ENCODE measurements at places on chromosomes 4 and X. TPM values are rescaled to one million over a fixed set of nuclear protein-coding genes. Genes with fewer than 3 reads are reported as not detected.

UNC5C gene
- not detected for total RNA-seq

MUC7 gene
- not detected for total RNA-seq

PGAM4 gene
- total RNA-seq = not detected

LRIT3 gene
- total RNA-seq = not detected

VCX2 gene
- total RNA-seq = not detected

ADH1A gene
- not detected for total RNA-seq

BMP2K gene
- total RNA-seq = 43.1 TPM

NXF2 gene
- total RNA-seq = not detected

SOX3 gene
- total RNA-seq = not detected

UCP1 gene
- not detected for total RNA-seq

CFI gene
- not detected for total RNA-seq

GRCh38 chr4:175787948-175788347, 24.1 kb downstream of the GPM6A start:
- DNase-seq = no peak
- H3K4me3 ChIP-seq = no peak overlapping the region
- H3K4me1 ChIP-seq = no peaks in the 10 kb centered on the region
- no peaks in the 10 kb centered on the region for H3K27me3 ChIP-seq
- no peak overlapping the region for H3K27ac ChIP-seq
- H3K36me3 ChIP-seq = no peaks in the 10 kb centered on the region

DNA sequence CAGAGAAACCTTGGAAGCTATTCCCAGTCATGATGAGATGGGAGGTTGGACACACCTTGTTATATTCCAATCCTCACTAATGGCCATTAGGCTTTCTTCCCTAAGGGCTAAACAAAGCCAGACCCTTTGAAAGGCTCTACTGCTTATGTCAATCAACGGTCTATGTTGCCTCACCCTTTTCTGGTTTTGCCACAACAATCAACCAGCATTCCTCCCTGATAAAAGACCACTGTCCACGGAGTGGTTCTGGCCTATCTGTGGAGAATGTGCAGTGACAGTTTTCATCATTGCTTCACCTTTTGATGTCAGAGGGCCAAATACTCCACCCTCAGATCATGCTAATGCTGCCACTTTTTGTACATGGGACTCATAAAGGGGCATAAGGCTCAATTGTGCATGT, 913.4 kb downstream of the RPA4 start:
- no peaks in the 10 kb centered on the region for H3K4me1 ChIP-seq
- DNase-seq = no peak
- no peaks in the 10 kb centered on the region for H3K36me3 ChIP-seq
- peaks cover under 1% of the 10 kb centered on the region for H3K27me3 ChIP-seq

DNA sequence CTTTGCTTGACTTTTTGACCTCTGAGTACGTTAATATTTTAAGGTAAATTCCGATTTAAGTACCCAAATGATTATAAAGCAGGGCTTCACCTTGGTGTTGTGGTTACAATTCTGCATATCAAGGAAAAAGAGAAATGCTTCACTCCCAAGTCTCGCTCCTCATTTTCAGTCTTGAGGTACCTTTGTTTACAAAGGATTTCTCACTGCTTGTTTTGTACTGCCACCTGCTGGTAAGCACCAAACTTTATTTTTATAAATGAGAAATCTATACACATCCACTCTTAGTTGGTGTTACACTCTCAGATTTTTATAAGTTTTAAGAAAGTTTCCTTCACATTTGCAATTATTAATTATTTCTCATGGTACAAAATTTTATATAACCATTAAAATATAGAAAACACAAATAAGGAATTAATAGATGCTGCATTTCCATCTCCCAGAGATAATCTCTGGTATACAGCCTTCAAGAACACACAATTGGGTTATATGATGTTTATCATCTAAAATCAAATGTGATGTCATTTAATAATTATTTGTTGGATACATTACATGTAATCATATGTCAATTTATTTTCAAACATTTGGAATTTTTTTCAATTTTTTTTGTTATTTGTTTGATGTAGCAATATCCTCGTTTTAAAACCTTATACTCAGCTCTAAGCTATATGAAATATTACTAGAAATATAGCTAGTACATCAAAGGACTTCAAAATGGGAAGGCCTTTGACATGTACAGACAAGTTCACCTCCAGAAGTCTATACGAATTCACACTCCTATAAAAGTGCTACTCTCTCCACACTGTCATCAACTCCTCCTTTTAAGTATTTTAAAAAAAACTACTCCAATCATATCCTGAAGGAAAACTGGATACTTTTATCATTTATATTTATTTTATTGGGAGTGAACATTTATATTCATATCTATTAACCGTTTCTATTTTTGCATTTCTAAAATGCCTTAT, 179.9 kb downstream of the KCNIP4 start:
- no peaks in the 10 kb centered on the region for H3K36me3 ChIP-seq
- H3K27ac ChIP-seq = no peak overlapping the region

GRCh38 chrX:147570483-147570882, 341.2 kb upstream of the FMR1 start:
- no peak overlapping the region for H3K27ac ChIP-seq
- DNase-seq = no peak
- H3K36me3 ChIP-seq = no peaks in the 10 kb centered on the region
- no peaks in the 10 kb centered on the region for H3K4me1 ChIP-seq
- no peak overlapping the region for H3K4me3 ChIP-seq
- no peaks in the 10 kb centered on the region for H3K27me3 ChIP-seq

DNA sequence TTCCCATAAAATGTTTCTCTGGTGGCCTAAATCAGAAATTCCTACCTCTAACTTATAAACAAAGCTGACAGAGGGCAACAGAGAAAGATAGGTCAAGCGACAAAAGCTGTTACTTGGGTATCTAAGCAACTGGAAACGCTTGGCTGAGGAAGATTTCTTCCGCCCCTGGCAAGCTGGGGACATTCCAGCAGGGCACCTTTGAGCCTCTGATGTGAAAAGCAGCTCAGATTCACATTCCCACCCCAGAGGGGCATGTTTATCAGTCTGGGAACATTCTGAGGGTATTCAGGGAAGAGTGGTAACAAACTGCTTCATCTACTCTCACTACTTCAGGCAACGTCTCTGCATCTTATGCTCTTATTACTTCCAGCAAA, 3.5 kb upstream of the CDS1 start:
- peaks cover 15% of the 10 kb centered on the region for H3K27me3 ChIP-seq
- no peak overlapping the region for H3K4me3 ChIP-seq
- no peak overlapping the region for H3K27ac ChIP-seq
- H3K36me3 ChIP-seq = no peaks in the 10 kb centered on the region
- DNase-seq = no peak
- H3K4me1 ChIP-seq = peaks cover 23% of the 10 kb centered on the region

GRCh38 chr4:175048906-175049305, 130.7 kb downstream of the ADAM29 start:
- no peaks in the 10 kb centered on the region for H3K4me1 ChIP-seq
- DNase-seq = no peak
- H3K27ac ChIP-seq = no peak overlapping the region
- H3K27me3 ChIP-seq = no peaks in the 10 kb centered on the region
- H3K4me3 ChIP-seq = no peak overlapping the region

DNA sequence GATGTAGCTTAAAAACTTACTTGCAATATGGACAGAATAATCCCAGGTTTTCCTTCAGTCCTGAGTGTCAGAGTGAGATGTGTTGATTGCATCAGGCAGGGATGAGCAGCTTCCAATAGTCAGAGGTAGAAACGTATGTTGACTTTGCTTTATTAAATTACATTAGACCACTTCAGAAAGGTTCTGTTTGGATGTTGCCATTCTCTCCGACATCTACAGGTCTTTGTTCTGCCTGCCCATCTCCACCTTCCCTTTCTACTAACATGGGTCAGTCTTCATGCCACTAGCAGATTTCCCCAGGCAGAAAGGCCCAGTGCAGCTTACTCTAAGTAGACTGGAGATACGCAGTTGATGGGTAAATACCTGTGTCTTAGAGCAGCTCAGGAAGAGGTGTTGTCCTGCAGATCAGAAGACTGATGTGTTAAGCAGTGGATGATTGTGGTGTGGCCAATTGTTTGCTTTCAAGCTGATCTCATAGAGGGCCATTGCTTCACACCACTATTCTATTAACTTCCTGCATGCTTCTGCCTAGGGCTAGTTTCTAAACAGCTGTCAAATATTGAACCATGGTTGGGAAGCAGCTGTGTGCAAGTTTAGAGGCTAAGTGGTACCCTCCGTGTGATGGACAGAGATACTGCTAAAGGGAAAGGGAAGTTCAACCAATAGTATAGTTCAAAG, 1.8 kb downstream of the FRMPD4 start:
- H3K27me3 ChIP-seq = peaks cover 8% of the 10 kb centered on the region
- DNase-seq = no peak
- no peaks in the 10 kb centered on the region for H3K36me3 ChIP-seq
- peaks cover 15% of the 10 kb centered on the region for H3K4me1 ChIP-seq
- H3K4me3 ChIP-seq = peak overlapping the region; percentile 46
- no peak overlapping the region for H3K27ac ChIP-seq

GRCh38 chr4:47372561-47372960, 90.9 kb downstream of the COMMD8 start:
- 0 out of 2 replicates have a peak, but pooled peaks cover 5% of the 10 kb centered on the region for H3K4me1 ChIP-seq
- no peaks in the 10 kb centered on the region for H3K36me3 ChIP-seq
- no peak overlapping the region for H3K4me3 ChIP-seq

GRCh38 chrX:119887721-119888425, 7.8 kb upstream of the AKAP14 start:
- H3K27me3 ChIP-seq = no peaks in the 10 kb centered on the region
- H3K27ac ChIP-seq = no peak overlapping the region
- peak; percentile 43 for DNase-seq
- no peaks in the 10 kb centered on the region for H3K36me3 ChIP-seq
- H3K4me1 ChIP-seq = no peaks in the 10 kb centered on the region

- no peaks in the 10 kb centered on the region for H3K27me3 ChIP-seq
- no peaks in the 10 kb centered on the region for H3K36me3 ChIP-seq
- no peak for DNase-seq
- H3K27ac ChIP-seq = no peak overlapping the region
- no peak overlapping the region for H3K4me3 ChIP-seq
Observed at GRCh38 chrX:110965409-110966090, 130.4 kb upstream of the PAK3 start.

- H3K27me3 ChIP-seq = no peaks in the 10 kb centered on the region
- no peak overlapping the region for H3K4me3 ChIP-seq
- H3K4me1 ChIP-seq = no peaks in the 10 kb centered on the region
- no peak overlapping the region for H3K27ac ChIP-seq
- no peak for DNase-seq
- no peaks in the 10 kb centered on the region for H3K36me3 ChIP-seq
Observed at GRCh38 chr4:36209941-36210649, 34.2 kb downstream of the ARAP2 start.

DNA sequence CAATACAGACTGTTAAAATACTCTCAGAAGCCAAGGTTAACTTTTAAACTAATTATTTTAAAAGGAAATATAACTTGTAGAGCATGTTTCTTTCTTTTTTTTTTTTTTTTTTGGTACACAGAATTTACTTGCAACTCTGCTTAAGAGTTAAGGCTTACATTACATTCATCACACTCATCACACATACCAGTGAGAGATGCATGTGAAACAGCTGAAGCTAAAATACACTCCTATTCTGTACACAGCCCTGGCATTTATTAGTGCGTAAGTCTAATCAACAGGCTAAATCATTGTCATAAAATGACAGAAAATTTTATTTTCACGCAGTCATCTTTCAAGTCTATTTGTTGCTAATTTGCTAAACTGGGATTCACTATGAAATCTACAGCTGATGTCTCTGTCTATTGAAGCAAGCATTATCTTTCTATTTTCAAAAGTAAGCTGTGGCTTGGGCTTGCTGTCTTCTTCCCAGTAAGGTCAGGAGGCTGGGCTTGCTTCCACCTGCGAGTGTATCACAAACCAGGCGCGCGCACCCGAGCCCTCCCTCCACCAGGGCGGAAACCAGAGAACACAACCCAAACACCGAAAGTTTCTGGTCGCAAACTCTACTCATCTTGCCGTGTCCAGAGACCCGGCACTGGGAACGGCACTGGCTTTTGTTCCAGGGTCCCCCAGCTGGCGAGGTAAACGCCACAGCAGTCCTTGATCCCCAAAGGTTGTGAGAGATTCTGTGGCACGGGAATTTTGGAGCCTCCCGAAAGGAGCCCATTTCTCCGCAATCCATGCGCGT, 3.9 kb downstream of the MAML3 start:
- DNase-seq = peak; percentile 48
- H3K27ac ChIP-seq = peak overlapping the region; percentile 93
- peak overlapping the region; percentile 97 for H3K4me3 ChIP-seq
- H3K36me3 ChIP-seq = no peaks in the 10 kb centered on the region
- peaks cover 11% of the 10 kb centered on the region for H3K4me1 ChIP-seq
- peaks cover under 1% of the 10 kb centered on the region for H3K27me3 ChIP-seq

DNA sequence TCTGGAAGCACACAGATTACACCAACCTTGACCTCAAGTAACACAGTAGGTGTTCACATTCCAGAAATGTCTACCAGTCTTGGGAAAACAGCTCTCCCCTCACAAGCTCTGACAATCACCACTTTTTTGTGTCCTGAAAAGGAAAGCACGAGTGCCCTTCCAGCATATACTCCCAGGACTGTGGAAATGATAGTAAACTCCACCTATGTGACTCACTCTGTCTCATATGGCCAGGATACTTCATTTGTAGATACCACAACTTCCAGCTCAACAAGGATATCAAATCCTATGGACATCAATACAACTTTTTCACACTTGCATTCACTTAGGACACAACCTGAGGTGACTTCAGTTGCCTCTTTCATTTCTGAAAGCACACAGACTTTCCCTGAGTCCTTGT, 46.9 kb downstream of the ADGRG4 start:
- H3K27me3 ChIP-seq = no peaks in the 10 kb centered on the region
- no peak for DNase-seq
- H3K27ac ChIP-seq = no peak overlapping the region
- no peak overlapping the region for H3K4me3 ChIP-seq
- no peaks in the 10 kb centered on the region for H3K36me3 ChIP-seq

- peaks cover 39% of the 10 kb centered on the region for H3K4me1 ChIP-seq
- H3K36me3 ChIP-seq = peaks cover 9% of the 10 kb centered on the region
- no peak overlapping the region for H3K27ac ChIP-seq
- no peak overlapping the region for H3K4me3 ChIP-seq
- no peak for DNase-seq
Observed at GRCh38 chr4:20352163-20352431, 100.4 kb downstream of the SLIT2 start.

DNA sequence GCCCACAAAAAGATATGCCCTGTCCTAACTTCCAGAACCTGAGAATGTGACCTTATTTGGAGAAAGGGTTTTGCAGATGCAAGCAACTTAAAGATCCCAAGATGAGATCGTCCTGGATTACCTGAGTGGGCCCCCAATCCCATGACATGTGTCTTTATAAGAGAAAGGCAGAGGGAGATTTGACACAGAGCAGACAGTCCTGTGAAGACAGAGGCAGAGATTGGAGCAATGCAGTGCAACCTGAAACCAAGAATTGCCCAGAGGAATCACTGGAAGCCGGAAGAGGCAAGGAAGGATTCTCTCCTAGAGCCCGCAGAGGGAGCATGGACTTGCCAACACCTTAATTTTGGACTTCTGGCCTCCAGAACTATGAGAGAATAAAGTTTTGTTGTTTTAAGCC, 171.5 kb downstream of the SMIM20 start:
- peaks cover 73% of the 10 kb centered on the region for H3K4me1 ChIP-seq
- H3K4me3 ChIP-seq = no peak overlapping the region
- no peak for DNase-seq
- peaks cover 46% of the 10 kb centered on the region for H3K27me3 ChIP-seq

GRCh38 chr4:189060104-189060503, 880.6 kb upstream of the FRG1 start:
- peaks cover 6% of the 10 kb centered on the region for H3K36me3 ChIP-seq
- peaks cover 10% of the 10 kb centered on the region for H3K4me1 ChIP-seq
- H3K27me3 ChIP-seq = no peaks in the 10 kb centered on the region
- H3K4me3 ChIP-seq = no peak overlapping the region

All from HFFc6 (cell line).